ENCODE measurements at places on chromosomes 4 and X.
A peak's percentile ranks its signal among the peaks of the same experiment; 100 is the strongest.

DNA sequence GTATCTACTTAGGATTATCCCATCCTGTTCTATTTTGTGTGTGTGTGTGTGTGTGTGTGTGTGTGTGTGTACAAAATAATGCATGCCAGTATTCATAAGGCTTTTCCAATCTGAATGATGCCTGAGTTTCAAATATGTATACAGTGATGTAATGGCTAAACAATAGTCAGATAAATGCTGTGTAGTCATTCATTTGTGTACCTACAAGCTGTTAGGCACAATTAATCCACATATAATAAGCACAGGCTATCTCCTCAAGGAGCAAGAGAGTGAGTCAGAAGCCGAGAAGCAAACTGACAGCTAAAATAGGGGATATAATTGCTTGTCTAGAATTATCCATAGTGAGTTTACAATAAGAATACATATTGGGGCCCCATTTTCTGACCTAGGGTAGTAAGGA lies 15.7 kb downstream of the DMD start:
- no peak for DNase-seq

- DNase-seq, result no peak
Measured at GRCh38 chrX:53440621-53441517, 6.7 kb upstream of the HSD17B10 start.

- no peak for DNase-seq
Measured at GRCh38 chrX:22249371-22249770, 23.3 kb upstream of the CBLL2 start.

- DNase-seq, result no peak
Measured at GRCh38 chr4:14990484-14990883, 11.8 kb upstream of the CPEB2 start.

DNA sequence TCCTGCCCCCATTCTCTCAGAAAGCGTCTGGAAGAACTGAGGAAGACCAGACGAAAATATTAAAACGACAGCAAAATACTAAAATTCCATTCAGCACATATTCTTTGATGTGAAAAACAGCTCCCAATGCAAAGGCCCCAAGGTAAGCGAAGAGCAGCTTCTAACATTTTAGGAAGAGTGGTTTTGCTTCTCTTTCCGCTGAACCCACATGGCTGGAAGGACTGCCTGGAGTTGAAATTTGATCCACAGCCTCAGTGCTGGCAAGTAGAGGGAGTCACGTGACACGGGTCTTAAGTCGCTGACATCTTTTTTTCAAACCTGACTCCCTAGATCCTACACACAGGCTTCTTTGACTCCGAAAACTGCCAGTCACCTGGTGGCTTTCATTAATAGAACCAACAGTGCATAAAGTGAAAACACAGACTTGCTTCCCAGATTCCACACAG lies at the start of gene FAM13A:
Gene FAM13A (minus strand): TSS at position 233 of the 446 bp plus-strand sequence. CDS start 221 bp downstream, at position 12.
- DNase-seq, result no peak

DNA sequence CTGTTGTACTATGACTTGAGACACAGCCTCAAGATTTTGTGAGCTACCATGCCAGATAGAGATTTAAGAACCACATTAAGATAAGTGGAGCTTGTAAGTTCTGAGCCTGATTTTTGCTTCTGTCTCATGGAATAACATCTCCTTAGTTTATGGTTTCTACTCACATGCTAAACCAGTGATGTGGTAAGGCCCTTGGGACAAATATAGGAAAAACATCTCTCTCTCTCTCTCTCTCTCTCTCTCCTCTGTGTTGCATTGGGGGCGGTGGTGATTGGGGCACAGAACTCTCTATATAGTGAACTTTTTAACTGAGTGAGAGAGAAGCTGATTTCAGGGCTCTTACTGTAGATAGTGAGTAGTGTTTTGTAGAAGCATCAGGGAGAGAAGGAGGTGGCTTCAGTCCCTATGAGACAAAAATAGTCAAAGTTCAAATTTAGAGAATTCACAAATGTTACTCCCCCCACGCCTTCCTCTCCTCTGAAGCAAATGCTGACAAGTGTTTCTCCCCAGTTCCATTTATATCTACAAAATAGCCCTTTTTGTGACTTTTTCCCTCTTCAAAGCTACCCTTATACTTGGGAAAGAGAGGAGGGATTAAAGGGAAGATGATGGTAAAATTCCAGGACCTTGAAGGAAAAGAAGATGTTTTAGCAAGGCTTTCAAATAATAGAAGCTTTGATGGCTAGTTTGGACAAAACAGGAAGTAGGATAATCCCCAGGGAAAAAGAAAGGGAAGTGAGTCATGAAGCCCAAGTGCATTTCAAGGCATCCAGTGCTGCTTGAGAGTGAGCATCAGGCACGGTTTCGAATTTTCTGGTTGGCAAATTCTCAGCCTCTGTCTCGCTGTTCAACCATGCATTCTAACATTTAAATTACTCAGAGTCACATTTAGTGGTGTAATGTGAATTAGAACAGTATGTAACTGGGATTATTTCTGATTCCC lies 134.3 kb upstream of the AP1S2 start:
- DNase-seq, result no peak

GRCh38 chr4:113499166-113499565 lies 262.4 kb downstream of the CAMK2D start:
- no peak for DNase-seq

GRCh38 chrX:119745283-119745848 lies 13.0 kb upstream of the SOWAHD start:
- DNase-seq, result no peak

DNA sequence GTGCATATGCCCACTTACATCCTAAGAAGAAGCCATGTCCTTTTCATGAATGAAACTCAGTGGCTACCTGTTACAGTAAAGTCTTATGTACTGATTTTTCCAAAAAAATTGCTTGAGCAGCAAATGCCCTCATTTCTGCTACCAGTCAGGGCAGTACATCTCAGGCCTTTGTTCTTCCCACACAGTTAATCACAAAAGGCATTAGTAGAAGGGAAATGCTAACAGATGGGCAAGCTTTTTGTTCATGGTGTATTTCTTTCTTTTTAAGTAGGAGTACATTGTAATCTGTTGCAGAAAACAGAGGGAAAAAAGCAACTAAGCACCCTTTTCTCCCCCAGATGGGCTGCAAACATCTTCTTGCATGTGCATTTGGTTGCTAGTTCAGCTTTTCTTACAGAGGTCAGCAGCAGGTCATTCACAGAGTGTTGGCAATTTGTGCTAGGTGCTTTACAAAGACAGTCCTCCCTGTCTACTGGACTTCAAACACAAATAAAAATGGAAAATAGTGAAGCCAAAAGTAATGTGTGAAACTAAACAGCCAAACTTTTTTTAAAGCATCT lies 373.4 kb downstream of the PRDM5 start:
- DNase-seq, result no peak

- DNase-seq, result no peak
Measured at GRCh38 chr4:38144031-38144430, 183.8 kb downstream of the PTTG2 start.

DNA sequence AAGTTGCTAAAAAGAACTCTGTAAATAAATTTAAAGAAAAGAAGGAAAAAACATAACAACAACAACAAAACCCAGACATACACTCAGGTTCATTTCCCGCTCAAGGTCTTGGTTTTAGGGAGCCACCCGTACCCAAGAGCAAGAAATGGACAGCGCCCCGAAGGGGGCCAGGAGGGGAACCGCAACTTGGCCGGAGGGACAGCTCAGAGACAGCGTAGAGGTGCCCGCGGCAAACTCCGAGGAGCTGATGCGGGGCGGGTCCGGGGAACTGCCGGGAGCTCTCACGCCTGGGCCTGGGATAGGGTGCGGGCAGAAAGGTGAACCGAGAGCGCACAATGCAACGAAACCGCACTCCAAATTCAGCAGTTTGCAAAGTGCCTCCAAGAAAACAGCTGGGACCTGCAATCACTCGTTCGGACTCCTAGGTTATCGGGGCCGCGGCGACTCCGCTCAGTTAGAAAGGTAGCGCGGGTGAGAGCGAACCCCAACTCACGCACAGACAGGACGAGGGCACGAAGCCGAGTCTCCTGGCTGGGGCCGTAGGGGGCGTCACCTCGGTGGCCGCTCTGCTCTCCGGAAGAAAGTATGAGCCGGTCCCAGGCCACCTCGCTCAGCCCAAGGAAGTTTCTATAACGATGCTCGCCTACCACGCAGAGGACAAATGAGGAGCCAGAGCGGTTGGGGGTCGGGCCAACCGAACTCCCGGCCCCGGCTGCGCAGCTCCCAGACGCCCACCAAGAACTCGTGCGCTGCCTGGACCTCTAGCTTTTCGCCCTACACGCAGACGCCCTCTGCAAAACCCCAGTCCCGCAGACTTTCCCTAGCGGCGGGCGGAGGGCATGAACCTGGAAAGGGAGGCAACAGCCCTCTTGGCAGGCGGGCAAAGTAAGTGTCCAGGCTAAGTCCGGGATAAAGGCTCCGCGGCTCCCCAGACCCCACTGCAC lies 1.4 kb downstream of the NDNF start:
- no peak for DNase-seq

DNA sequence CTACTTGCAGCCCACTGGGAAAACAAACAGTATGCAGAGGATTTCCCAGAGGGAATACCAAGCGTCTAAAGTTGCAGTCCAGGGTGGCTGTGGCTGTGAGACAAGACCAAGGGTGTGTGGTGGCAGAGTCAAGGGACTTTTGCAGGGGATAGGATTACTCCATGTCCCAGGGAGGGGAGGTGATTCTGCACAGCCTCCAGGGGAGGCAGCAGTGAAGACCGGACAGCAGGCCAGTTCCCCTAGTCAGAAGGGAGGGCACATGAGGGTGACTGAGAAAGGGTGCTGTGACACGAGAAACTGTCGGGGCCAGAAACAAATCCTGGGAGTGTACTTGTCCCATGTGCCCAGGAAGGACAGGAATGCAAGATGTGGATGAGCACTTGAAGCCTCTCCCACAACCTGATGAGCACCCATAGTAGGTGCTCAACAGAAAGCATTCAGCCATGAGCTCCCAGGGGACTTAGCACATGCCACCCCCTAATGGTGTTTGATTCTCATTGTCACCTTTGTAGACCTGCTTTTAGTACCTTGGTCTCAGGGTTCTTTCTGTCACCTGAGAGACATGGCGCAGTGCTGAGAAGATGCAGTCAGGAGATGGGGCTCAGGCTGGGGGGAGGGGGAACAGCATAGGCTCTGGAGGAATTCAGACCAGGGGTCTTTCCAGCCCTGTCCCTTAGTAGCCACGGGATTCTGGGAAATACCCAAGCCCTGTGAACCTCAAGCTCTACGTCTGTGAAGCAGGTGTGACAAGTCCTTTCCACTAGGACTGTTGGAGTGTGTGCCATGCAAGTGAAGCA lies 18.1 kb upstream of the HSFX3 start:
- DNase-seq, result no peak

GRCh38 chrX:131675596-131676194 lies 131.8 kb downstream of the OR13H1 start:
- DNase-seq, result no peak

DNA sequence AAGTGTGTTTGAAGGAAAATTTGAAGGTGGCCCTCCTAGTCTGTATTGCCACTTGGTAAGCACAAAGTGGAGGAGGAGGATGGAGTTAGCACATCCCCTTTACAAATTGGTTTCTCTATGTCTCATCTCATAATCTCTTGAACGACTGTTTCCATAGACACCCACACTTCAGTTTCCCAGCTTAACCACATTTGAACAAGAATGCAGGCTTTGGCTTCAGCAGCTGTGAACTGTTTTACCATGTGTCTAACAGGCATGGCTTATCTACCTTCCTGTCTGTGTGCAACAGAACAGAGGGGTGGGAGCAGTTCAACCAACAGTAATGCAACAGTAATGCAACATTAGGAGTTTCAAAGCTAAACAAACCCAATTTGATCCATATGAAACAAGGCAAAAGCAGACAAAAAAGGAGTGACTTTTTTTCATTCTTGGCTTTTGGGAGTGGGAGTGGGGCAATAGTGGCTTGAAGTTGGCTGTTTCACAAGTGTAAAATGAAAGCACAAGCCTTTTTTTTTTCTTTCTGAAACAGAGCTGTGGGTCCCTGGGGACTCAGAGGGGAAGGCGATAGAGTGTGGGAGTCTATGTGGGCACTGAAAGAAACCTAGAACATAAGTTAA lies 108.0 kb downstream of the ITM2A start:
- peak; percentile 8 for DNase-seq

DNA sequence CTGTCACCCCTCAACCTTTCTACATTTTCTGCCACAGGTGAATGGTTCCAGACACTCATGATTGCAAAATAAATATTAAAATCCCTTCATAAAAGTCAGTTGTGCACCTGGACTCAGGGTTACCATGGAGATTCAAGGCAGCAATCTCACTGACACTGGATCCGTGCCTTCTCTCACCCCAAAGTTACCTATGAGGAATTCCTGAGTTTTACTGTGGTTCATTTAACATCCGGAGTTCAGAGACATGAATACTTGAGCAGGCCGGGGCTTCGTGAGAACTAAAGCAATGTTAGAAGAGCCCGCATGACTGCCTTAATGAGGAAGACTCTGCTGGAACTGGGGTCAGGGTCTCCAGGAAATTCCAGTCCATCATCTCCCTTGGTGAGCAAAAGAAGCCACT lies 12.5 kb upstream of the CLNK start:
- no peak for DNase-seq

DNA sequence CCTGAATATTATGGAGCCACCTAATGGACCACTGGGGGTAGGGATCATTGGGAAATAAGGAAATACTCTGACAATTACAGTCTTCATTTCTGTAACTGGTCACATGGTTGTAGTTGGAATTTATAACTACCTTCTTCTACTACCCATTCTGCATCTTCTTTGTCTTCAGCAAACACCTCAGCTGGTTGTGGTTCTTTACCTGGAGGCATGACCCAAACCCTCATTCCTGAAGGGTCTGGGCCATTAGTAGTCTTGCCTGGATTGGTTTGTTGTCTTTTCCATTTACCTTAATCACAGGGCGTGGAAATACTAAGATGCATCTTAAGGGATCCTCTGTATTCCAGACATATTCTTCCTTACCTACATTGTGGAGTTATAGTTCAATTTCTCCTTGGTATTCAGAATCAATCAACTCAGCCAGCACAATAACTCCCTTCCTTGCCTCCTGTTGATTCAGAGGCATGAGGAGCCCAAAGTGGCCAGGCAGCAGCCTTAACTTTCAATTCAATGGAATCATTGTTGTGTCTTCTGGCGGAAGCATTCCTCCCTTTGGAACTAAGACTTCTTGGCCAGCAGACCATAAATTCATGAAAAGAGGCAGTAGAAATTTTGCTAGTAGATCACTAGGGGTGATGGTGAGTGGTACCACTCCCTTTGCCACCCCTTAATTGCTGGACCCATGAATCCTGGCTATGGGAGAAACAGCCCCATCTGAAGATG lies 75.7 kb upstream of the RAP2C start:
- no peak for DNase-seq

- peak; percentile 70 for DNase-seq
Measured at GRCh38 chr4:153466081-153466948, at the start of gene TMEM131L. Gene TMEM131L (plus strand): TSS chr4:153466360. CDS start chr4:153466398, 38 bp downstream.

- DNase-seq, result no peak
Measured at GRCh38 chr4:19947349-19947748, 304.4 kb upstream of the SLIT2 start.

- no peak for DNase-seq
Measured at GRCh38 chrX:66030505-66031317, 9.2 kb downstream of the VSIG4 start.

DNA sequence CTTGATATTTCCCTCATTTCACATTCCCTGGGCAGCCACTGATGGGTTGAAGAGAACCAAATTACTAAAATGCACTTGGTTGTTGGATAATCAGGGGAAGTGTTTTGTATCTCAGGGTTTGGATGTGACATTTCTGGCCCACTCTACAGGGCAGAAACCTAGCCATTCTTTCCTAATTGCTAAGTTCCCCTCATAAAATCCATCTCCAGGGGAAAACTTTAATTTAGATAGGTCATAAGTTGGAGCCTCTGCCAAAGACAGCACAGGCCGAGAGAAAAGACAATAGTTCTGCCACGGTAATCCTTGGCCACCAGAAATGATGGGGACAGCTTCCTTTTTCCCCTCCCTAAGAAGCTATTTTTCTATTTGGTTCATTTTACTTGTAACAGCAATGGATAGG lies 192.7 kb upstream of the C1QTNF7 start:
- DNase-seq, result no peak

Data from T-helper 17 cell (primary cell).